Pancreas (tissue), 10 donors: ENCODE measurements at places on chromosomes 16 and 17. TPM values are rescaled to one million over a fixed set of nuclear protein-coding genes. Genes with fewer than 3 reads are reported as not detected.

MPDU1 gene
- 12.9 TPM for total RNA-seq

MYH2 gene
- not detected for total RNA-seq

GRCh38 chr16:86828202-86828601 is 249.9 kb downstream of the FOXL1 start:
- H3K4me3 ChIP-seq, result no peak overlapping the region

- H3K27ac ChIP-seq, result no peak overlapping the region
- H3K36me3 ChIP-seq, result no peaks in the 10 kb centered on the region
- H3K27me3 ChIP-seq, result no peaks in the 10 kb centered on the region
- no peak overlapping the region for H3K4me3 ChIP-seq
- no peak for DNase-seq
Measured at GRCh38 chr16:66250686-66251431, 115.6 kb upstream of the CDH5 start.
